Activated CD8-positive, alpha-beta T cell treated with anti-CD3 and anti-CD28 coated beads for 36 hours (primary cell): ENCODE measurements at places on chromosomes 5 and 9. TPM values are rescaled to one million over a fixed set of nuclear protein-coding genes. Genes with fewer than 3 reads are reported as not detected.
A peak's percentile ranks its signal among the peaks of the same experiment; 100 is the strongest.

Gene PNPLA7
- total RNA-seq = 5.0 TPM

Gene TSPAN17
- total RNA-seq = 26.3 TPM

Gene AJM1
- 5.8 TPM for total RNA-seq

Gene FBN2
- not detected for total RNA-seq

Gene GCNT4
- total RNA-seq = 2.4 TPM

Gene PRLR
- total RNA-seq = not detected

Gene PCDHA7
- not detected for total RNA-seq

Gene PKD2L2
- total RNA-seq = not detected

Gene LMBRD2
- total RNA-seq = 9.9 TPM

Gene PCSK5
- 5.2 TPM for total RNA-seq

DNA sequence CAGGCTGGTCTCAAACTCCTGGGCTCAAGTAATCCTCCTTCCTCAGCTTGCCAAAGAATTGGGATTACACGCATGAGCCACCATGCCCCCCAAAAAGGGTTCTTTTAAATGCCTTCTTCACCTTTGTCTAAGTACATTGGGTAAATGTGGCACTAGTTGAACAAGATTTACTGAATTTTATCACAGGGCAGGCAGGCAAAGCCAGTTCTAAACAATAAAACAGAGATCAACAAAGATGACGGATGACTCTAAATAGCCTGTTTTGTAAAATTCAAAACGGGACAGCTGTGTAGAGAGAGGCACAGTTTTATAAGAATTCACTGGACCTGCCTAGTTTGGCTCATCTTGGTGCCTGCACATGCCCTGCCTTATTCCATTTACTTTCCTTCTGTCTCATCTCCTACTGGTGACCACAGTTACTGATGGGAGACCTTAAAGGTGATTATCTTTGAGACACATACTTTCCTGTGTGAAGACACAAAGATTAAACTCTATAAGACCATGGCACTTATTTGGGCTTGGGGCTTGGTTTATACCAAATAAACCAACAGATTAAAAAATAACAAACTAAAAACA, 149.6 kb upstream of the DMRT1 start:
- no peak for DNase-seq

DNA sequence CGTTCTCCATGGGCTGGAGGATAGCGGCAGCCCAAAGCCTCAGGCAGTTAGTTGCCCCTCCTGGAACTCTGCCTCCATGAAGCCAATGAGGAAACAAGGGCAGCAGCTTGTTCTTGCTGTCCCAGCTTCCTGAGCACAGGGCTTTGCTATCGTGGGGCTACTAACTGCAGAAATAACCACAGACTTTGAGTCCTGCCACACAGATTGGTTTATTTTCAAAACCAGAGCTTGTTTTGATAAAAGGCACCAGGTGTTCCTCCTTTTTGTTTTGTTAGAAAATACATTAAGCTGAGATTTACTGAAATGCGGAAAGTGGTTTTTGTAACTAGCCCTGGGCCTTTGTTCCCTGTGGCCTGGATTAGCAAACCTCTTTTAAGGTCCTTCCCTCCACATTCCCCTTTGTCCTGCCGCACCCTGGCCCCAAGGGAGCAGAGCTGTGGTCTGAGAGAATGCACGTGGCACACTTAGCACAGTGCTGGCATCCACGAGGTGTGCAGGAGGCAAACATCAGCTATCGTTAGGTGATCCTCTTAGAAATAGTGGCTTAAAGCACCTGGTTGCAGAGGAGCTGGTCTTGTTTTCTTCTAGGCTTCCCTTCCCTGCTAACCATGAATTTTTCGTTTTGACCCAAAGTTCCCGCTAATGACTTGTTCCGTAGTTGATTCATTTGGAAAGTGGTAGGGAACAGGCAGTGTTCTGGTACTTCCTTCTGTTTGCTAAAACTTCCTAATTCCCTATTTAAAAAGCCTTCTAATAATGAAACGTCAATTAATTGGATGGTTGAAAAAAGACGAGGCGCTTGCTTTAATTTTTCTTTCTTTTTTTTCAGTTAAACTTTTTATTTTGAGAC, 21.5 kb downstream of the MVB12B start:
- no peak for DNase-seq

GRCh38 chr9:126519660-126520420, 93.9 kb upstream of the LMX1B start:
- DNase-seq = peak; percentile 31

GRCh38 chr9:137441289-137441934, at the start of gene ENTPD8:
ENTPD8 (minus strand) TSS chr9:137441357; CDS start chr9:137438285, 3,072 bp downstream.
- DNase-seq = no peak

DNA sequence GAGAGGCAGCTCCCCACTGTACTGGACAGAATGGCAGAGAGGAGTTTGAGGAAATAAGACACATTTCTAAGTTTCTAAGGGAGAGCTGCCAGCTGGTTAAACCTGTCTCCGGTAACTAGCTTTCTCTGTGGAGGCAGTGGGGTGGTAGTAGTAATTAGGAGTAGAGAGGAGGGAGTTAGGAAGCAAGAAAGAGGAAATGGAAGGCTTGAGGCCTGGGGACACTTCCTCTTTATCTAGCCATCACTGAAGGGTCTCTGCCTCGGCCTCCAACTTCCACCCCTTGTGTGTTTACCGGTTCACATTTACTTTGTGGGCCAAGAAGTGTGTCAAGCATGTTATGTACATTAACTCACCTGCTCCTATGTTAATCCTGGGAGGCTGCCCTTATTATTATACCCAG, 462.2 kb upstream of the DMAC1 start:
- DNase-seq = no peak

- no peak for DNase-seq
Observed at GRCh38 chr5:61159836-61160235, 2.4 kb downstream of the SMIM15 start.

DNA sequence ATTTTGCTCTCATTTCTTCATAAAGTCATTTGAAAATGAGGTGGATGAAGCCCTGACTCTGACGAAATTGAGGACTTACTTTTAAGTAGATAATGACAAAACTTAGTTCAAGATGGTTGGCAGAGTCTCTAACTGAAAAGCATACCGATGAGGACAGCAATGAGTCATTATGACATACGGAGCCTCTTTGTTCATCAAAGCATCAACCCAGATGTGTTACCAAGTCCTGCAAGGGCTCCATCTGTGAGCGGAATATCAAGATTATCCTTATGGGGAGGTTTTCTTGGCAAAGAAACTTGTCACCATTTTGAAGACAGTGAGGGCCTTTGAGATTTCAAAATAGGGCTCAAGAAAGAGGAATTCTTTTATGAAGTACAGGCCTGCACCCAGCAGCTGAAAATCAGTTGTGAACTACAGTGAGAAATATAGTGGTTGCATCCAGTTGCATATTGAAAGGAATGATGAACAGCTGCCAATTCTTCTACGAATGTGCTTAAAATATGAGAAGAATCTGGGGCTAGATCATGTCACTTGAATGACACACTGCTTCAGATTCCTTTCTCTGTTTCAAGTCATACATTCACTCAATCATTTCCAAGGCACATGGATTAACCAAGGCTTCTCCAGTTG, 86.6 kb upstream of the SLC24A2 start:
- DNase-seq = no peak

DNA sequence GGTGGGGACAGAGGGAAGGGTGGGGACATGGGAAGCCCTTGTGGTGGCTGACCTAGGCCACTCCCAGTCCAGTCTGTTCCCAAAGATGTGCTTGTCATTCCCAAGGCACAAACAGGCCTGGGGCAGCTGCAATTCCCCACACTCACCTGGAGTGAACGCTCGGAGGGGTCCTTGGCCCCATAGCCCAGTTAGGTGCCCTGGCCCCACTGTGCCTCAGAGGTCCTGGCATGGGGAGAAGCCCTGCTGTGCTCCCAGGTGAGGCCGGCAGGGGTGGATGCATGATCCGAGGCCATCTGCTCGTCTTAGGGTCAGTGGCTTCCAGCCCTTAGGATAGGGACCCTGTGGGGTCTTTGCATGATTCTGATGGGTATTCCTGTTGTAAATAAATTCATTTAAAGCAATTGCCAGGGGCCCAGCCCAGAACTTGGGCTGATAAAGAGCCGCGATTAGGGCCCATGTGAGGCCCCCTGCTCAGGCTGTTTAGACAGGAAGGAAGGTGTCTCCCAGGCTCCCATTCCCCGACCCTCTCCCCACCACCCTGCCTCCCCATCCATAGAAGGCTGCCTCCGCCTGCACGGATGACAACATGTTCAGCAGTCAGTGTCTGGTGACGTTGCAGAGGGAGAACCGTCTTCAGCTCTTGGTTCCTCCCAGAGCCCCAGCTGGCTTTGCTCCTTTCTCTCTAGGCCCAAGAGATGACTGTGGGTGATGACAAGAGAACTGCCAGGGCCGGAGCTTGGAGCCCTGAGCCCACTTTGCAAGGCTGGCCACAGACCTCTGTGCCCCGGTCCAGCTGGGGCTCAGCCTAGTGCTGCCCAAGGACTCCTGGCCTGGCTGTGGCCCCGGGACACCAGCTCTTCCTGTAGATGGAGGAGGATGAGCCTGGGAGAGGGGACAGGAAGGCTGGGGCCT, 28.4 kb upstream of the IRX4 start:
- no peak for DNase-seq

DNA sequence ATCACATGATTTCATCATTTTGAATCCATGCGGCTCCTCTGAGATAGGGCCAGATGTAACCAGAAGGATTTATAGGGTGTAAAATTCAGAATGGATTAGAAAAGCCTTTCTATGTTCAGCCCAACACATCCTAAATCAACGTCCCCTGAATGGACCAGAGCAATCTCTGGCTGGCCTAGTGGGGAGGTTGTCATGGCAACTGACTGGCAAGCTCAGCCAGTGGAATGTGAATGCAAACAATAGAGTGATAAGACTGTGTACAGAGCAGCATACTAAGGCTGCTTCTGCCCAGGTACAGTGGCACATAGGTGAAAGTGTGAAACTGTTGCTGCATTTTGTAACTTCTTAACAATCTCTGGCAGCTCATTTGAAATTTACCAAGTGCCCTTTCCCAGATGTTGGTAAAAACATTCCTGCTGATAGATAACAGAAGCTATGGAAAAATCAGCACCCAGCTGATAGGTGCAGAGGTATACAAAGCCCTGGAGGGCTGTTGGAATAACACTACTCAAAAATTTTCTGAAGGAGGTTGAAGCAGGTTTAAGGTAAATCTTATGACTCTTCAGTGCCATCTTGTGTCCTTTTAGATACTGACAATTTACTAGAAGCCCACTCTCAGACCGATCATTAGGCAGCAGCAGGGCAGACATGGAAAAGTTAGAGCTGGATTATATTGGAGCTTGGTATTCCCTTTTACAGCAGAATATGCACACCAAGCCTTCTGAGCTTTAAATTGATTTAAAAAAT, 267.2 kb downstream of the RAB3C start:
- DNase-seq = no peak

DNA sequence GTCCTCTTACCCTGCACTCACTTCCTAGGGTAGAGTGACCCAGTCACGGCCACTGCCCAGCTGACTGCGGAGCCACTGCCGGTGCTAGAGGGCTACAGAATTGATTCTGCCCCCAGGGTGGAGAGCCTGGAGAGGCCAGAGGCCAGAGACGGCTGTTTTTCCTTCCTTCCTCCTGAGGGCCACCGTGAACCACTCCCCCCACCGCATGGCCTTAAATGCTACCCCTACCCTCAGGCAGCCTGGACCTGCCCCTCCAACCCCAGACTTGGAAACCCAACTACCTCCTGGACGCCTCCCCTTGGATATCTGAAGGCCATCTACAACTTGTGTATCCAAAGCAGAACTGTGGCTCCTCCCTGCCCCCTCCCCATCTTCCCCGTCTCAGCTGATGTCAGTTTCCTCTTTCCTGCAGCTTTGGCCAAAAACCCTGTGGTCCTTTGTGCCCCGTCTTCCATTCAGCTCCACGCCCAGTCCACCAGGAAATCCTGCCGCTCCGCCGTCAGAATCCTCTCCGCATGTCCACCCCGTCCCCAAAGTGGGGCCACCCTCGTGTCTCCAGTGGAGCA, 16.3 kb downstream of the SH2D3C start:
- DNase-seq = no peak

GRCh38 chr5:136007271-136007670, 21.5 kb upstream of the TGFBI start:
- no peak for DNase-seq

- DNase-seq = no peak
Observed at GRCh38 chr9:135770203-135770535, 68.2 kb downstream of the KCNT1 start.

GRCh38 chr9:114114364-114114763, 15.3 kb upstream of the KIF12 start:
- DNase-seq = no peak

DNA sequence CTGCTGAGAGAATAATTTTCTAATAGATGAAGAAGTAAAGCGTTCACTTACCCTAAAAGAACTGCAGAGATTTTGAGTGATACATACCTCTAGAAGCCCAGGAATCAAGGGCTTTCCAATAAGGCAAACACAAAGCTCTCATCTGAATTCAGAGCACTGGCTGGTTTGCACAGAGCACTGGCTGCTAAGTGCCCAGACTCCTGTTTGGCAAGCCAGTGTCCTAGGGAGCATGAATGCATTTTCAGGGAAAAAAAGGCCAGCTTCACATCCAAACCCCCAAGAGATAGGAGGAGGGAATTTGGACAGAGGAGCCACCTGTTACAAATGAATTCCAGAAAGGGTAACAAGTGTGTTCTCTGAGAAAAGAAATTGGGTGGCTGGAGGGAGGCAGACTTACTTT, 65.3 kb downstream of the ARSB start:
- no peak for DNase-seq

- no peak for DNase-seq
Observed at GRCh38 chr9:37163299-37163698, 42.9 kb downstream of the ZCCHC7 start.

DNA sequence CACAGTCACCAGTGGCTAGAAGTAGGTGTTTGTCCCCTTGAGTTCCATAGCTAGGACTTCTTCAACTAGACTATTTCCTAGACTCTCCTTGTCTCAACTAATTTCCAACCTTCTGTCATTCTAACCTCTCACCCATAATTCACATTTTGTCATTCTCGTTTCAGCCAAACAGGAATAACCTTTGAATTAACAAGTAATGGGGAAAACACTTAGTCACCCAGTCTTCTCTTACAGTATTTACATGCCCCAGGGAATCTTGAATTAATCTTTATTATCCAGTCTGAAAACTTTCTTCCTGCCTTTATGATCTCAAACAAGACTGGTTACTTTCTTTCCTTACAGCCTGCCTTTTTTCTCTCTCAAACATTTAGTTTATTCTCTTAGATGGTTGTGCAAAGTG, 63.3 kb upstream of the RUSC2 start:
- DNase-seq = no peak

- no peak for DNase-seq
Observed at GRCh38 chr5:115274584-115274983, 11.9 kb upstream of the PGGT1B start.

DNA sequence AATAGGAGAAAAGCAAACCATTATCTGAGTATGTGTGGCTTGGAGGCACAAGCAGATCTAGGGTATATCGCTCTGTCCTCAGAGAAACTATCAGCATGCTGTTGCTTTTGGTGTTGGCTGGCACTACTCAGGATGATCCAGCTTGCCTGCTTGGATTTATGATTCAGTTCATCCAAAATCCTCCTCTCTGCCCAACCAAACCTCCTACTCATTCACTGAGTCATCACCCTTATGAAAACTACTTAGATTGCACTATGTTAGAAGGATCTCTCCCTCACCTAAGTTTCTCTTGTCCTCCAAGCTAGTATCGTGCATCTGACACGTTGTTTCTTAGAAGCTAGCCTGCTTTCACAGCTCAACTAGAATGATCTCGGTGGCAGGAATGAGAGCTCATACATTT, 14.2 kb upstream of the ZBED3 start:
- DNase-seq = no peak
